ENCODE measurements at places on chromosomes 3 and 15.
A peak's percentile ranks its signal among the peaks of the same experiment; 100 is the strongest.

DNA sequence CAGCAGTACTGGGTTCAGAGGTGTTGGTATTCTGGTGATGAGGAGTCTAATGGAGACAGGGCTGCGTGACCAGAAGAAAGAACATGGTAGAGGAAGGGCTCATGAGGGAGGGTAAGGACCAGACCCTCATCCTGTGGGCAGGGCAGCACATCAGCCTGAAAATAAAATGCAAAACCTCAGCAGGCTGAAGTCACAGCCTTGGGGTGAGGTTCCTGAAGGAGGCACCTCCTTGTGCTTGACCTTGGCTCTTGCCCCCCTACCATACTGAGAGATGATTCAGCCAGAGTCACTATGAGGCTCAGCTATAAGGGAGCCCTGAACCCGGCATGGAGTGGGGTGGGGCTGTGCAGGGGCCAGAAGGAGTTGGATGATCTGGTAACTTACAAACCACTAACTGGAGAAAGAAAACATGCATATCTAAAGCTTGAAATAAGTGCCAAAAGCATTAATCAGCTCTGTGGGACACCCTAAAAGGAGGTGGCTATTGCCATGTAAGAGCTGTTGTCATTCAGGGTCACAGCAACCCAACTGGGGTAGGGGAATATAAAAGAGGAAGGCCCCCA, 60.2 kb downstream of the CORO2B start:
- no peak for DNase-seq

- DNase-seq, result no peak
These were observed 39.3 kb downstream of the C2CD4B start for GRCh38 chr15:62125773-62126172.

DNA sequence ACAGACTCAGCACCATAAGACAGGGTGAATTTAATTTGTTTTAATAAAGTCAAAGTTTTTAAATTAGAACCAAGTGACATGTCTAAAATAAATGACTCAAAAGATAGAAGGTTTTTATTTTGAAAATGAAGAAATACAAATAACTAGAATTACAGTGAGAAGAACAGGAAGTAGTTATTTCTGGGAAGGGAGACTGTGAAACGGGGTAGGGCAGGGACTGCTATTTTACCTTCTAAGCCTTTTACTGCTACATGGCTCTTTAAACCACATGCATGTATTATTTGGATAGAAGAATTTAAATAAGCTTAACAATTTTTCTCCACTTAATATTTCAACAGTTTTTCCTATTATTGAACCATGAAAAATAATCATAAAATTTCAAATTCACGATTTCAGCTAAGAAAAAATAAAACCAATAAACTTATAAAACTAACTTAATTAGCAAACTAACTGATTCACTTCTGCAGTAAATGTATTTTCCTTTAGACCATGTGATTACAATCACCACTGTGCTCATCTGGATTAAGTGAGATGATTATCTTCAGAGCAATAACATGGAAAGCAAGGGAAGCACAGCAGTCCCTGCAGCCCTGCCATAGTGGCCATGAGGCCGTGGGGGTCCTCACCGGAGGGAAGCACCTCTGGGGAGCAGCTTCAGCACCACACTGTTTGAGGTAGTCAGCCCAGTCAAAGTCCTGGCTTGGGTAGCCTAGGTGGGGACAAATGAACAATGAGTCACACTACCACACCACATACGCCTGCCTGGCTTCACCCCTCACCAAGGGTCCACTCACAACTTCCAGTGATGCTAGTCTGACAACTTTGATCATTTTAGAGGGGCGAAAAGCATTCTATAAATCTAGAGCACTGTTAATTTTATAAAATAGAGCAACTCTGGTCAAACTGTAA, 28.3 kb upstream of the STIMATE start:
- DNase-seq, result no peak

- peak; percentile 84 for DNase-seq
These were observed 27.3 kb downstream of the CEP19 start for GRCh38 chr3:196684548-196685407.

DNA sequence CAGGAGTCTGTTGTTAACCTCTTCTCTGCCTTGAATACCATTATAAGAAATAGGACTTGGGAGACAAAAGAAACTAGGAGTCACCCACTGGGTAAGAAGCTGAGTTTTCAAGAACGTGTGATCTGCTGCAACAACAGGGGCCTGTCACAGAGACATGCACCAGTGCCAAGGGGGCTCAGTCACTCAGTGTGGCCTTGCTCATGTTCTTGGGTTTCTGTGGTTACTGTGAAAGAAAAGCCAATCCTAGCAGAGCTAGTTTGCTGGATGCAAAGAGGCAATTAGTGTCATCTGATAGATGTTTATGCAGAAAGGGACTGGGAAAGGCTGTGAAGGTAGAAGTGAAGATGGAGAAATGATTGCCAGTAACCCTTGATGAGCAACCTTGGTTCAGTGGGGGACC, 126.3 kb downstream of the IQCH start:
- no peak for DNase-seq

DNA sequence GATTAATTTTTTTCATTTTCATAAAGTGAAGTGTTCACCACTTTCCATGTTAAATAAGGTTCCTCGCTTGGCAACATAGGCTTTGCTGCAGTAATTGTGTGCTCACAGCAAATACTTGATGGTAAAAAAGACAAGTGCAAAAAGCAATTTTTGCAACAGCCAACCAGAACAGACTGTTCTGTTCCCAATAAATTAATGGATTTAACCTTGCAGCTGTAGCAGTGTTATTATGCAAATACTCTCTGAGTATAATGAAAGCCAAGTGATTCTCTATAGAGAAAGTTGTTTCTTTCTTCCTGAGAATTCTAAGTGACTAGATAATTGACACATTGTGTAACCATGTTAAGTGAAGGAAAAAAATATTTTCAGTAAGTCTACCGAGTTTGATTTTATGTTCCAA, 183.7 kb upstream of the NAALADL2 start:
- DNase-seq, result no peak

All from GM13977 (cell line).